ENCODE measurements at places on chromosomes 6 and 20. TPM values are rescaled to one million over a fixed set of nuclear protein-coding genes. Genes with fewer than 3 reads are reported as not detected.

PACRG gene
- total RNA-seq, result 11.8 TPM

ADGRF4 gene
- 0.06 TPM for total RNA-seq

PNLDC1 gene
- not detected for total RNA-seq

- DNase-seq, result no peak
- no peaks in the 10 kb centered on the region for H3K4me1 ChIP-seq
- H3K27me3 ChIP-seq, result peaks cover 19% of the 10 kb centered on the region
- no peak overlapping the region for H3K27ac ChIP-seq
- H3K36me3 ChIP-seq, result no peaks in the 10 kb centered on the region
Observed at GRCh38 chr6:10465629-10466499, 51.0 kb upstream of the TFAP2A start.

- no peaks in the 10 kb centered on the region for H3K27me3 ChIP-seq
- no peak overlapping the region for H3K4me3 ChIP-seq
- no peaks in the 10 kb centered on the region for H3K36me3 ChIP-seq
- peak overlapping the region; percentile 66 for H3K27ac ChIP-seq
- peak; percentile 56 for DNase-seq
- peaks cover 53% of the 10 kb centered on the region for H3K4me1 ChIP-seq
Observed at GRCh38 chr20:59149678-59150504, 13.7 kb upstream of the ZNF831 start.

DNA sequence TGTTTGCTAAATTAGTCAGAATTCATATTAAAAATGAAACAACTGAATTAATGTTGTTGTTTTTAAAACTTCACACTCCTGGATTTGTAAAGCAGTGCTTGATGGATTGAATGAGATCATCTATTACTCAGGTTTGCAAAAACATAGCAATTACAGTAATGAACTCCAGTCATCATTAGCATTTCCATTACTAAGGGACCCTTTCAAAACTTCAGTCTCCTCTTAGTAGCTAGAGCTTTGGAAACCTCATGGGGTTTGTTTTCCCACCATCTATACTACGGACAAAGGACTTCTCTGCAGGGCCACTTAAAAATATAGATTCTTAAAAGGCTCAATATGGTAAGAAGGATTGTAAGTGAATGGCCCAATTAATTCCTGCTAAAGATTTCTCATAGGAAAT lies 209.9 kb upstream of the PRND start:
- no peaks in the 10 kb centered on the region for H3K4me1 ChIP-seq
- H3K27me3 ChIP-seq, result no peaks in the 10 kb centered on the region
- no peak overlapping the region for H3K27ac ChIP-seq

DNA sequence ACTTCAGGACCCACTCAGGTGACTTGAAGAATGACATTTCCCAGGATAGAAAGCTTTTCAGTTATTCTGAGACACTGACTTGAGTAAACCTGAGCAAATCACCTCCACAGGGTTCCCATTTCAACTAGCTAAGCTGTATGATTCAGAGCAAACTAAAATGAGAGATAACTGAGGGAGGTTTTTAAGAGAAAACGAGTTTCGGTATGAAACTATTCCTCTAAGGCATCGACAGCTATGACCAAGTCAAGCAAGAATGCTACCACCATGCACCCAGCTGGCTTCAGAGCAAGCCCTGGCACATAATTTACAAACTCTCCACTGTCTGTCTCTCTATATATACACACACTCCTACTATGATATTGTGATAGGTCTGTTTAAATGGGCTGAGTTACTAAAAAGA lies 75.4 kb downstream of the PERP start:
- H3K36me3 ChIP-seq, result no peaks in the 10 kb centered on the region
- no peak overlapping the region for H3K4me3 ChIP-seq
- H3K27ac ChIP-seq, result no peak overlapping the region
- no peaks in the 10 kb centered on the region for H3K27me3 ChIP-seq
- no peak for DNase-seq

GRCh38 chr6:137787016-137787415 lies 80.0 kb upstream of the TNFAIP3 start:
- H3K4me1 ChIP-seq, result no peaks in the 10 kb centered on the region
- no peaks in the 10 kb centered on the region for H3K27me3 ChIP-seq
- no peak for DNase-seq
- H3K27ac ChIP-seq, result no peak overlapping the region
- H3K4me3 ChIP-seq, result no peak overlapping the region

DNA sequence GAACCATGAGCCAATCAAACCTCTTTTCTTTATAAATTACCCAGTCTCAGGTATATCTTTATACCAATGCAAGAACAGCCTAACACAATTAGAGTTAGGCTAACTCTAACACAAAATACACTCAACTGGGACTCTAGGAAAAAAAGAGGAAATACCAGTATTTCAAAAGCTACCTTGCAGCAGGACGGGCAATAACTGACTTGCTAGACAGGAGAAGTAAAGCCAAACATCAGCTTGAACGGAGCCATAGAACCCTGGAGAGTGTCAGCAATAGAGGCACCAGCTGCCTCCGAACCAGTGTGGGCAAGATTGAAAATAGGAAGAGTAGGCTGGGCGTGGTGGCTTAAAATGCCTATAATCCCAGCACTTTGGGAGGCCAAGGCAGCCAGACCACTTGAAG lies 162.0 kb upstream of the SOX4 start:
- no peaks in the 10 kb centered on the region for H3K27me3 ChIP-seq
- H3K27ac ChIP-seq, result no peak overlapping the region
- no peak for DNase-seq
- H3K4me3 ChIP-seq, result no peak overlapping the region
- H3K4me1 ChIP-seq, result no peaks in the 10 kb centered on the region

DNA sequence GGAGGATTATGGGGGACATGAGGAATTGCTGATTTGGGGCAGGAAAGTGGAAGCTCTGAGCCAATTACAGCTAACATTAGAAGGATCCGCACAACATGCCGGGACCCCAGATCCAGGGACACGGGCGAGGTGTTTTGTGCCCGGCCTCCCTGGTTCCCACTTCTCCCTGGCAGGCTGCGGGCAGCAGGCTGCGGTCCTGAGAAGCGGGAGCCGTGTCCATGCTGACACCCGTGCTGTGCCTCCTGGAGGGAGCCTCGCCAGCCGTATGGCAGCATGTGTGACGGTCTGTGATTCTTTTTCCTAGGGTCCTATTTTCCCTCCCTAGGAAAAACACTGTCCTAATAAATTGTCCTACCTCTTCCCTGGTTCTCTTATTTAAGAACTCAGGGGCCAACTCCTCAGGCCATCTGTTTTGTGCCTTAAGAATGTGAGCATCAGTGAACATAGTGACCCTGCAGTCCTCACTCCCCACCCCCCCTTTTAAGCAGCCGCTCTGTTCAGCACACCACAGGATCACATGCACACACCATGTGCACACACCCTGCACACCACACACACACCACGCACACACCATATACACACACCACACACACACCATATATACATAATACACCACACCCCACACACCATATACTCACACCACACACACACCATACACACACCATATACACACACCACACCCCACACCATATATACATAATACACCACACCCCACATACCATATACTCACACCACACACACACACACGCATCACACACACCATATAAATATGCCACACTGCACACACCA lies 49.9 kb downstream of the DACT2 start:
- peaks cover 26% of the 10 kb centered on the region for H3K27me3 ChIP-seq
- H3K27ac ChIP-seq, result no peak overlapping the region
- no peaks in the 10 kb centered on the region for H3K36me3 ChIP-seq
- DNase-seq, result no peak

DNA sequence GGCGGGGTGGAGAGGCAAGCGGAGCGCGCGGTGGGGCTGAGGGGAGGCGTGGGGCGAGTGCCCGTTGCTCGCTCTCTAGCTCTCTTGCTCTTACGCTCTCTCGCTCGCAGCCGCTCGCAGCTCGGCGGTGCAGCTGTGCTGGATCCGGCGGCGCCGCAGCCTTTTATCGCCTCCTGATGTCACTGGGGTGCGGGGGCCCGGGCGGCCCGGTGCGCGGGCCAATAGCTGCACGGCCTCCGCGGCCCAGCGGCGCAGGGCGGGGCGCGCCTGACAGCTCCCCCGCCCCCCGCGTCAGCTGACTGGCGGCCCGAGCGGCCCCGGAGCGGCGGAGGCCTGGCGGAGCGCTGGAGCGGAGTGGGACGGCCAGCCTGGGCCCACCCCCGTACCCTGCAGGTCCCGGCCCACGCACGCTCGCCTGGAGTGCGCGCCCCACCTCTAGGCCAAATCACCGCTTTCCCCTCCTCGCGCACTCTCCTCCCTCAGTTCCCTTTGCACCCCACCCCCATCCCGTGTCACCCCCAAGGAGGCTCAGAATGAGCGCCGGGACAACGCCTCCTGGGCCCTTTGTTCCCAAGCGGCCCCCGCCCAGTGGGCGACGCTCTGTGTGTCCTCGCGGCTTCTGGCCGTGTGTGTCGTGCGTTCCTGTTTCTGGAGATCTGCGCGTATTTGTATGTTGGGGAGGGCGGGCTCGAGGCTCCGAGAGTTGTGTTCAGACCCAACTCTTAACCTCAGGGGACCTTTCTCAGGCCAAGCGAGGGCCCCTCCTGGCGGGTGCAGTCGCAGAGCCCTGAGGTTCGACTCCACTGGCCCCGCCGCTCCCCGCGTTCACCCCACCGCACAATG lies at the start of gene MAFB:
MAFB (minus strand) TSS at position 137 of the 843 bp plus-strand sequence. CDS start 386 bp downstream, outside the sequence.
- H3K27ac ChIP-seq, result peak within 1 kb of the TSS; percentile 99
- no peaks in the 10 kb centered on the region for H3K4me1 ChIP-seq
- no peaks in the 10 kb centered on the region for H3K36me3 ChIP-seq
- H3K4me3 ChIP-seq, result peak within 1 kb of the TSS; percentile 77
- peaks cover 42% of the 10 kb centered on the region for H3K27me3 ChIP-seq
